HFF-Myc (cell line): ENCODE measurements at places on chromosomes 2 and 18.

DNA sequence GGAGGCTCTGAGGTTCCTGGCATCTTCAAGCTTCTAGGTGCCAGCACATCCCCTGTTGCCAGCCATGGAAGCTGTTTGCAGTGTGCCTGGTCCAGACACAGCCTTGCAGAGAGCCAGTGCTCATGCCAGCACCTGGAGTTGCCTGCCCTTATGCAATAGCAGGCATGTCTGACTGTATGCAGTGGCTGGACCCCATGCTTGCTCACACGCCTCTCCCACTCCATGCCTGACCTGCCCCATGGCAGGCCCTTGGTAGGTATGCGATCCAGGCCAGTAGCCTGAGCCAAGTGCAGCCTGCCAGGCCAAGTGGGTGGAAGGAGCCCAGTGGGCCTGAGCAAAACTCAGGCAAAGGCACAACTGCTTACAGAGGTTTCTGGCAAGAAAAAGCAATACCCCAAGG is 19.5 kb upstream of the SP140L start:
- DNase-seq = no peak

- DNase-seq = peak; percentile 85
Observed at GRCh38 chr2:160910681-160911080, 249.5 kb upstream of the TANK start.

GRCh38 chr18:51921862-51922261 is 418.1 kb upstream of the DCC start:
- no peak for DNase-seq

- no peak for DNase-seq
Observed at GRCh38 chr2:145927131-145927950, 1407.4 kb upstream of the ZEB2 start.

DNA sequence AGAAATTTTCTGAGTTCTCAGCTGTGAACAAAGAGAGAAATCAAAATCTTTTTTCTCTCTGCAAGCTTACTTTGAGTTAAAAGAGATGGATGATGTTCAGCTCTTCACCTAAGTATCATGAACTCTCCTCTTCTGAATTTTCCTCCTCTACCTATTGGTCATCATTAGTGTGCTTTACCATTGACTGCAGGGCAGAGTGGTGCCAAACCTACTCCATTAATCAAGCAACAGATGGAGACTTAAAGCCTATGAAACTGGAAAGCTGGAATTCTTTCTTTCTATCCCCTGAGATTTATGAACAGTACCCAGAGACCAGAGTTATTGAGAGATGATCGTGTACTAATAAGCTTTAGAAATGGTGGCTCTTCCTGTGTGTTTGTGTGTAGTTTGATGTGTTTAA is 31.3 kb upstream of the LINC00305 start:
- DNase-seq = no peak

- no peak for DNase-seq
Observed at GRCh38 chr2:220601674-220602073, 970.4 kb downstream of the EPHA4 start.

GRCh38 chr18:55592106-55592505 is 4.1 kb upstream of the TCF4 start:
- no peak for DNase-seq

DNA sequence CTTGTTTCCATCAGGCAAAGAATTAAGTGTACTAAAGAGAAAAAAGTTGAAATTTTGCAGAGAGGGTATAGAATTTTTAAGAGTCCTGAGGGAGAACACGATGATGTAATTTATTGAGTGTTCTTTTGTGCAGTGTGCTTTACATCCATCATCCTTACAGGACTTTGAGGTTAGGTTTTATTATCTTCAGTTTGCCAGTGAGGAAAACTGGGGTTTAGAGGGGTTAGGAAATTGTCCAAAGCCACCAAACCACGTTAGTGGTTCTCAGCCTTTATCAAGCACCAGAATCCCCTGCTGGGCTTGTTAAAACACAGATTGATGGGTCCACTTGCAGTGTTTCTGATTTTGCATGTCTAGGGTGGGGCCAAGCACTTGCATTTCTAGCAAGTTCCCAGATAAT is 277.5 kb downstream of the KCNS3 start:
- no peak for DNase-seq

DNA sequence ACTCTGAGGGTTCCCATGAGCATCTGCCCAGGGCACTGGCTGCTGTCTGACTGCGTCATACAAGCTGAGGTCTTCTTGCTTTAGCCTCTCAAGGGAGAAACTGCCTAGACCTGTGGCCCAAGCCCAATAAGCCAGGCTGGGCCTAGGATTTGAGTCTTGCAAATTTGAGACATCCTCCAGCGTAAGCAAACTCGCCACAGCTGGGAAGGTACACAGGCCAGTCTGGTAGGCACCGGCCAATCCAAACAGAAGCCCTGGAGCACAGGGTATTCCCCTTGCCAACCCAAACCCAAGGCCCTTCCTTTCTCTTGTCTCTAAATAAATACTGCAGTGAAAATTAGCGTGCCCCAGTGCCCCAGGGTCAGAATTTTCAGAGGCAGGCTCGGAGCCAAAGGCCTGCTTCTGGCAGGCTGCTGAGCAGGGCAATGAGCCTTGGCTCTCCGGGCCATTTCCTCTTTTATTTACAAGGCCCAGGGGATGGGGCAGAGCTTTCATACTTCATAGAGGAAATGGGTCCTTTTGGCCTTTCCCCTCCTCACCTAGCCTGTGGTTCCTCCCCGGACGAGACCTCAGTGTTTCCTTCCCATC is 33.3 kb downstream of the POLR1A start:
- no peak for DNase-seq

GRCh38 chr2:54494087-54494486 is 38.0 kb downstream of the SPTBN1 start:
- DNase-seq = no peak

DNA sequence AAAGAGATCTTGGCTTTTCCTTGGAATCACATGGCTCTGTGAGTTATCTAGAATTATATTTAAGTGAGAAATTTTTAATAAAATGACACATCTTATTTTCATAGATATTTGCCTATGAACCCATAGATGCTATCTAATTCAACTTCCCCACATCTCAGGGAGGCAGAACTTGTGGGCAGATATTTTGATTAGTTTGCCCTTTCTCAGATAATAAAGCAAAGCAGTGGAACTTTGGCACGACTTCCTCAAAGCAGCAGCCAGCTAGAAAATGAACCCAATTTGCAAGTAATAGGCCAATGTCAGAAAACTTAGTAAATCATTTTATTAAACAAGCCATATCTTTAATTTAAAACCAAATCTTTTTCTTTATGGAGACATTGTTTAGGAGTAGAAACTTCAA is 32.7 kb downstream of the RAB27B start:
- DNase-seq = no peak

DNA sequence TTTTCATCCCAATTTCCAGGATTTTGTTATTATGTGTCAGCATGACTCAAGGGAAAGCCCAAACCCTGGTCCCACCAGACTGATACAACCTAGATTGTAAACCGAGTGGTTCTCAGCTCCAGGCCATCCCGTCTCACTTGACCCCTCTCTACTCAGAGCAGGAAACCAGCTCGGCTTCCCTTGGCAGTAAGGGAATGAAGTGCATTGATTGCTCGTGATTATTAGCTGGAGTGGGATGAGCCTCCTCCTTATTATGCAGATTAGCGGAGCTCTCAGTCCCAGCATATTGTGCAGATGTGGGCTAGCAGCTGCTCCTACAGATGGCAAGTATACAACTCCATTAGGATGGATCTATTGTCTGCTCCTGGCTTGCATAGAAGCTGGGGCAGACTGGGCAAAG is 167.6 kb downstream of the LNPK start:
- DNase-seq = no peak

GRCh38 chr18:46471809-46472498 is 185.1 kb downstream of the LOXHD1 start:
- DNase-seq = no peak

DNA sequence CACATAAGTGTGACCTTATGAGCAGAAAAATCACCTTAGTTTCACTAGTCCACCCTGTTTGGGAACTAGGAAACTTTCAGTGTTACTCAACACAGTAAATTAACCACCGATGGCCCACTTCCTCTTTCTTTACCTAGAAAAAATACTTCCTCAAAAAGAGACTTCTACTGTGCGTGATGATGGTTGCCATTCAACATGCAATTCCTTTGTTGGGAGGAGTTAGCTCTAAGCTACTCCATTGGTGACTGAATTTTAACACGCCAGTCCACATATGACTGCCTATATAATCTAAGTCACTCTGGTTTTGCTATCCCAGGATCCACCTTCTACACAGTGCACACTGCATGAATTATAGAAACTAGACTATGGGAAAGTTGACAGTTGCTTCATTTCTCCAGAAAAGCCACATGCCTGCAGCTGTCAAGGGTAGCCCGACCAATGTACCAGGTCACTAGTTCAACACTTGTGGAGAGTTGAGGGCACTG is 47.8 kb upstream of the REG3G start:
- no peak for DNase-seq

- no peak for DNase-seq
Observed at GRCh38 chr2:131156452-131157149, 51.5 kb downstream of the PLEKHB2 start.

DNA sequence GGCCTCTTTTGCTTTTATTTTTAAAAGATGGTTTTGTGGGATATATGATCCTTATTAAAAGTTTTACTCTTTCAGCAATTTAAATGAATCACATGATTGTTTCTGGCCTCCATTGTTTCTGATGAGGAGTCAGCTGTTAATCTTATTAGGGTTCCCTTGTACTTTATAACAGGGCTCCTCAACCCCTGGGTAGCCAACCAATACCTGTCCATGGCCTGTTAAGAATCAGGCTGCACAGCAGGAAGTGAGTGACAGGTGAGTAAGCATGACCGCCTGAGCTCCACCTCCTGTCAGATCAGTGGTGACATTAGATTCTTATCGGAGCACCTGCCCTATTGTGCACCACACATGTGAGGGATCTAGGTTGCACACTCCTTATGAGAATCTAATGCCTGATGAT is 45.1 kb upstream of the FAM98A start:
- no peak for DNase-seq

DNA sequence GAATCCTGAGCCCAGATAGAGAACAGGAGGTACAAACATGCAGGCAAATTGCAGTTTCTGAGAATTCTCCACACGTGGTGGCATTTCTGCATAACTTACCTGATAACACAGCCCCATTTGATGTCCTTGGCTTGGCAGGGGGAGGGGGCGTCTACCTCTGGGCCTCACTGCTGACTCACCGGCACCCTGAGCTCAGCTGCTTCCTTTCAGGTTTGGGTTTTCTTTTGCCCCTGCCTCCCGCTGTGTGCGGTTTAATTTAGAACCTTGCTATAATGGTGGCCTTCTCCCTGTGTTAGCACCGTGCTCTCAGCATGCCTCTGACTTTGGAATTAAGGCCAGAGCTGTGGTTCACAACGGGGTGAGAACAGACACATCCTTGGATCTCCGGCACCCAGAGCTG is 4.4 kb downstream of the CTIF start:
- DNase-seq = no peak

DNA sequence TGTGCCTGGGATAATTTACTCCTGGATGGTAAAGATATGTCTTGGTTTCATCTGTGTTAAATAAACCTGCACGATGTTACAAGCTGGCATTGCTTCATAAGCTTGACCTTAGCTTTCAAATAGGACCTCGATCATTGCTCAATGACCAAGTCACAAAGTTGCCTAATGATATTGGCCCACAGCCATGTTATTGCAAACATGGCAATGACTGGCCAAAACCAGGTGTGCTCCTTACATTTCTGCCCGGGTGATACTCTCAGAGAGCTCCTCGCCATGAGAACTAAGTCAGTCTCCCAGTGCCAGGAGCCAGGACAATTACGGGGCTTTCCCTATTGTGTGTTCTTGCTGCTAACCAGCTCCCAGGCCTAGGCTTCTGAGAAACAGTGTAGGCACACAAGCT is 72.5 kb upstream of the CYP1B1 start:
- DNase-seq = no peak

GRCh38 chr2:217179854-217180253 is 320.0 kb upstream of the TNP1 start:
- no peak for DNase-seq

GRCh38 chr2:28165087-28165635 is 227.5 kb upstream of the FOSL2 start:
- no peak for DNase-seq

DNA sequence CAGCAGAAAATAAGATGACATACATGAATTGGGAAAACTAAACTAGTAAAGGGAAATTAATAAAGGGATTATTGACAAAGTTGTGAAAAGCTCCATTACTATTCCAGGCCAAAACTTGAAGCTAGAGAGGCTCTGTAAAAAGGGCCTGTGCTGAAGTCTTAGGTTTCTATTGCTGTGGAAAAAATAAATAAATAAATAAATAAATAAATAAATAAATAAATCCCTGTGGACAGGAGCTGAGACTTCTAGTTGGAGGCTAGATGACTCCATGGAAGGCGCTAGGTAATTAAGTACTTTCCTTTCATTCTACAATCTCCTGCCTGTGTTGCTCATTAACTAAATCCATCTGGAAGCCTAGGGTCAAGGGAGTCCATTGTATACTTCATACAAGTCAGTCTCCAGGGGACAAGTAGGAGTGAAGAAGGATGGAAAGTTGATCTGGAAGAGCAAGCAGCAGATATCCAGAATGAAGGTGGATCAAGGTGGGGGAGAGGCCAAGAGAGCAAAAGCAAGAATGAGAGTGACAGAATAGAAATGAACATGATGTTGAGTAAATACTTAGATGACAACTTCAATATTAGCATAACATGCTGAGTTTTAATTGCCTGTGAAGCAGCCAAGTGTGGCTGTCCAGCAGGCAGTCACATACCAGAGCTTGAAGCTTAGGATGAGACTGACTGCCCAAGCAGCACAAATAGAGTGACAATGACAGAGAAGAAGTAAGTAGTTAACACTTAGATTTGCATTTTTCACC is 26.2 kb upstream of the CCNT2 start:
- no peak for DNase-seq

DNA sequence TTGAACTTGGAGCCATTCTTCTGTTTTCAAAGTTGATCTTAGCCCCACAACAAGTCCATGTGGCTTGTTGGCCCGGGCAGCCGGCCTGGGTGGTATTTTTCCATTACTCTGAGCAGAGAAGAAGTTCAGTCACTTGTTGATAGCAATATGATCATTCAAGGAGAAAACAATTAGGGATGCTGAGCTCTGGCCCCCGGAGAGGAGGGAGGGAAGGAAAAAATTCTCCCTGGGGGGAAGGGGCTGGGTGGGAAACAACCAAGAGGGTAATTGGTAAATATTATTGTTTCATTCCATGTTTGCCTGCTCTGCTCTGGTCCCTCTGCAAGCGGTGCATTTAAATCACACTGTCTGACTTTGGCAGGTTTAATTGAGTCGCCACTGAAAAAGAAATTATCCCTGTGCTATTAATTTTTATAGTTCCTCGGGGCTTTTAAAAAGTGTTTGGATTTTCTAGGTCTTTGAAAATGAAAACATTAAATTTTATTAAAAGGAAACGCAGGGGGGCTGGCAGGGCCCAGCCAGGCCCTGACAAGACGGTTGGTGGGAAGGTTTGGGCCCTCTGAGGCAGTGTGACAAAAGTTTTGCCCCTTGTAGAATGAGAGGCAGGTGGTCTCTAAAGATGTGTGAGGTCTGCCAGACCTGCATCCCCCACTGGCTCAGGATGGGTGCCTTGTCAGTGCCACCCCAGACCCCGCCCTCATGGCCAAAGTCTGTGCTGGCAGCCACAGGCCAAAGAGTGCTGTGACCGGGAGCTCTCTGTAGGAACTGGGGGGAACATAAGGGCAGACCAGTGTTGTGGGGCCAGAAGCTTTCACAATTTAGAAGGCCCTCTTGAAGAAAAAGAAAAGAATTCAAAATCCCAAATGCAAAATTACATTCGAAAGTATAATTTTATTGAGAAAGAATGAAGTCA is 52.5 kb upstream of the SLC14A2 start:
- DNase-seq = no peak
